ENCODE measurements at places on chromosomes 11 and 22.

GRCh38 chr11:115362997-115363396 lies 141.2 kb downstream of the CADM1 start:
- no peak for ATAC-seq

GRCh38 chr11:47524291-47524874 lies 28.5 kb downstream of the CELF1 start:
- peak; percentile 62 for ATAC-seq

DNA sequence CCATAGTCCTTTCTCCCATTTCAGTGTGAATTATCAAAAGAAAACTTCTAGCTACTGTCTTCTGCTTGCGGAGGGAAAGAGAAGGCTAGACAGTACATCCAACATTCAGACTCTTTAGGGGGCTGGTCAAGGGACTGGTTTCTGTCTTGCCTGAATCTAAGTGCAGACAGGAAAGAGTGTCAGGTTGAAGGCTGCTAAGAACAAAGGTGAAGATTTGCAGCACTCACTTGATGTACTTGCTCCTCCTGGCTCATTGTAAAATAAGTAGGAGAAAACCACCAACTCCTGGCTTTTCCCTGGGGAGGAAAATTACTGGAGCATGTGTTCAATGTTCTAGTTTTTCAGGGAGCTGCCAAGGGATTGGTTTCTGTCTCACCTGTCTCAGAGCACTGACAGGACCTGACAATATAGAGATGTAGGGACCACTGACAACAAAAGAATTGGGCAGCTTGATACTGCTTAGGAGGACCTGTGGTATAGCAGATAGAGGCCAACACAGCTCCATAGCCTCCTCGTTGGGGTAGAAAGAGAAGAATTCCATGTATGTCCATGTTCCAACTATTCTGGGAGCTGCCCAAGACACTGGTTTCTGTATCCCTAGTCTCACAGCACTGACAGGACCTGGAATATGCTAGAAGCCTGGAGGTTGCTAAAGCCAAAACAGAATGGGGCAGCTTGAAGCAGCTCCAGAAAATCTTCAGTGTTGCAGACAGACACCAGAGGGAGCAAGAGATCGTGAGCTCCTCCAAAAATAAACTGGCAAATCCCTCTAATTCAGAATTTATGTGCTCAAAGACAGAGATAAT lies 39.7 kb upstream of the MMP12 start:
- no peak for ATAC-seq

GRCh38 chr22:38230916-38231315 lies 29.1 kb downstream of the MAFF start:
- no peak for ATAC-seq

- ATAC-seq, result no peak
Observed at GRCh38 chr11:46611526-46612304, 5.3 kb downstream of the HARBI1 start.

Measured in stimulated activated memory B cell treated with anti-CD40 and anti-IgM and Interleukin-4, amounts not matched to agents 10 μg/mL and 1 μg/mL and 100 μg/mL, for 72 hours (primary cell).